ENCODE measurements at places on chromosomes 3 and 15.
A peak's percentile ranks its signal among the peaks of the same experiment; 100 is the strongest.

DNA sequence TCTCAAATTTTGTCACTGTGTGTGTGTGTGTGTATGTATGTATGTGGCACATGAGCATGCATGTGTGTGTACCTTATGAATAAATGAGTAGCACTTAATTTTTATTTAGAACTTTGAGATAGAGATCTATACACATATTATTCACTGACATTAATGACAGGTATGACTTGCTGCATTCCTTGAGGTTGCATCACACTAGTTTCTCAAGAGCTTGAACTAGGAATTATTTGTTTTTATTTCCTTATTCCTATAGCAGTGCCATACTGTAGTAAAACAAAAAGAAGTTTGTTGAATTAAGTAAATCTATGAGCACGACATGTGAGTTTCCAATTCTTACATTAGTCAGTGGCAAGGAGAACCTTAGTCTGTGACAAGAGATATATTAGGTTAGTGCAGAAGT, 943.9 kb downstream of the ROBO1 start:
- no peak for DNase-seq

- DNase-seq = no peak
Measured at GRCh38 chr3:34239875-34240274, 441.4 kb downstream of the PDCD6IP start.

DNA sequence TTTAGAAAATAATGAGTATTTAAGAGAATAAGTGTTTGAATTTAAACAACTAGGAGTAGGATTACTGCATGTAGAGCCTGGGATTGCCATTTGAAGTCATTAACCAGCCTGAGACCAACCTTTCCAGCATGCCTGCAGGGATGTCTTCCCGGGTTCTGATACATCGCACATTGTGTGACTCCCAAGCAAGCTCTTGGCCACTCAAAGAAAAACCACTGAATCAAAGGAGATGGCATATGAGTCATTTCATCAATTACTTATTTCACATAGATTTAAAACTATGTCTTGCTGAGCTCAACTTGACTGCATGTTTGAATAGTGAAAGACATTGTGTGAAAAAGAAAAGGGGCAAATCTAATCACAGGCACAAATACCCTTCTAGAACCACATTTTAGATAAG, 15.0 kb upstream of the THBS1 start:
- DNase-seq = no peak

DNA sequence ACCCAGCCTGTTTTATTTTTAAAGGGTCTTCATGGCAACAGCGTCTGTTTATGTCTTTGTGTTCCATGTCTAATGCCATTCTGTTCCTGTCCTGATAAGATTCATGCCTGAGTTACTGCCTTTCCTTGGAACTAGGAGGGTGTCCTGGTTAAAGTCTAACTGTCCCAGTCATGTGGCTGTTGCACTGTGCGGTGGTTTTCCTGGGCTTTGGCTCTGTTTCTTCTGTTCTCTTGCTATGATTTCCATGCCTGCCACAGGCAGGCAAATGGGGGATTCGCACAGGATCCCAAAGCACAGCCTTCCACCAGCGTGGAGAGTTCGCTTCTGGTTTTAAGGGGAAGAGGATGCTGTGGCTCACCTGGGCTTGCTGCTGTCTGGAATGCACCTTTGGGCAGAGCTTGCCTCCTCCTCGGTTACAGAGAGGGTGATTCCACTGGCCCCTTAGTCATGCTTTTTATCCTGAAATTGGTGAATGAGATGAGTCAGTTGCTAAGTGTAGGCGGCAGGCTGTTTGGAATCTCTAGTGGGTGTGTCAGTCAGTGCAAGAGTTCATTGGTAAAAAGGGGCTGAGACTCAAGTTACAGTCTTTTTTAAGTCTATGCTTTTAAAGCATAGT, 86.8 kb downstream of the CCK start:
- peak; percentile 95 for DNase-seq

DNA sequence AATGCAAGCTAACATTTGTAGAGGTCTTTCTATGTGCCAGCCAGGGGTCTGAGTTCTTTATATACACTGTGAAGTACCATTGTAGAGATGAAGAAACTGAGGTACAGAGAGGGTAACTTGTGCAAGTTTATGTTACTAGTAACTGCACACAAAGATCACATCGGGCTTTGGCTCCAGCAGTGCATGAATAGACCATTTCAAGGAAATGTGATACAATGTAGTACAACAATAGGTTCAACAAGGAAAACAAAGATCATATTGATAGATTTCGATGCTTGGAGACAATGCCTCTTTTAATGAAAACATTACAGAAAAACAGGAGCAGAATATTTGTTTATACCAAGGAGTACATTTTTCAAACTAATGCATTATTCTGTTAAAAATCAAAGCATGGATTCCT, 115.3 kb downstream of the POLR2M start:
- DNase-seq = no peak

- DNase-seq = no peak
Measured at GRCh38 chr3:136728473-136728872, 23.7 kb downstream of the STAG1 start.

GRCh38 chr15:39589193-39589814, 8.4 kb downstream of the THBS1 start:
- DNase-seq = no peak

DNA sequence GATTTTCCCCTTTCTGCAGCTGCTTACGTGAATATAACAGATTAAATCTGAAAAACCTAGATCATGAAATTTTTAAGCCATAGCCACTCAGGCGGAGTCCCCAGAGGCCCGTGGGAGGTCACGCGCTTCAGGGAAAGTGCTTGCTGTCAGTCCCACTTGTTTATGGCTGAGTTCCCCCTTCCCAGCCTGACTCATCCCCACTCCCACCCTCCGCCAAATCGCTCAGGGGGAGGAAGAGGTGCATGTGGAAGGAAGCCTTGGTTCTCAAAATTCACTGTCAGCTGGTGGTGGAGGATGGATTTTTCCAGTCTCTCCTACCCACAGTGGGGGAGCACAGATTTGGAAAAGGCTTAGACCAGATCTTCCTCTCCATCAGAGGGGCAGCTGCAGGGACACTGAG, 67.4 kb downstream of the CORO2B start:
- no peak for DNase-seq

GRCh38 chr3:195911041-195911945, 2.9 kb upstream of the TNK2 start:
- DNase-seq = no peak

All from SW480 (cell line).